Spinal cord (tissue), 10 donors: ENCODE measurements at places on chromosomes 3 and 15.
A peak's percentile ranks its signal among the peaks of the same experiment; 100 is the strongest.

GRCh38 chr15:67170143-67170925, 84.1 kb downstream of the AAGAB start:
- no peak for DNase-seq

- no peak for DNase-seq
These were observed 25.6 kb upstream of the TEX9 start for GRCh38 chr15:56339594-56339993.

- DNase-seq: peak; percentile 82
These were observed 166.6 kb upstream of the BHLHE40 start for GRCh38 chr3:4812591-4812990.

DNA sequence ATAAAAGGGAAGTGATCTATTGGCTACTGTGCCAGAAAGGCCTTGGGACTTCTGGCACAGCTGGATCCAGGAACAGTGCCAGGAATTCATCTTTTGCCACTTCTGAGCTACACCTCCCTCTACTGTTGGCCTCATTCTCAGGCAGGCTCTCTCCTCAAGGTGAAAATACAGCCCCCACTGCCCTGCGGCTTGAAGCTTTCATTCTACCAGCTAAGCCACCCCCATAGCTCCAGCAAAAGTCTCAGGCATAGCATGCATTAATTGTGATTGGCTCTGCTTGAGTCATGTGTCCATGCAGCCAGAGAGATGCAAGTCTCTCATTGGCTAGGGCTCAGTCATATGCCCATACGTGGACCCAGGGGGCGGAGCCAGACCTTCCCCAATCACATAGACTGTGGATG, 142.4 kb downstream of the TPRA1 start:
- DNase-seq: no peak

GRCh38 chr15:76962337-76963013, 30.9 kb downstream of the RCN2 start:
- no peak for DNase-seq

DNA sequence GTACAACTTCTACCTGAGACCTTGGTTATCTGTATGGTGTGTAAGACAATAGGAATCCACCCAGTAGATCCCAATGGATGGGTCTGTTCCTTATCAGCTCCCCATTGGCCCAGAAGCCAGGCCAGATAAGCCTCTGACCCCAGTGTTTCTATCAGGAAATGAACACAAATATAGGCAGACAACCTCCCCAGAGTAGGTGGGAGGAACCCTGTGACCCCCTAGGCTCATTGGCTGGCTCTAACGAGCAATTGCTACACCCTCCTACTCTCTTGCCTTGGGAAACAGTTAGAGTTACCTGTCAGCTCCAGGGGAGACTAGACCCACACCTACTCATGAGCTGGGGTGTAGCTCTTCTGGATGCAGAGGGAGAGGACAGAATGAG, 299.9 kb downstream of the UACA start:
- DNase-seq: no peak

DNA sequence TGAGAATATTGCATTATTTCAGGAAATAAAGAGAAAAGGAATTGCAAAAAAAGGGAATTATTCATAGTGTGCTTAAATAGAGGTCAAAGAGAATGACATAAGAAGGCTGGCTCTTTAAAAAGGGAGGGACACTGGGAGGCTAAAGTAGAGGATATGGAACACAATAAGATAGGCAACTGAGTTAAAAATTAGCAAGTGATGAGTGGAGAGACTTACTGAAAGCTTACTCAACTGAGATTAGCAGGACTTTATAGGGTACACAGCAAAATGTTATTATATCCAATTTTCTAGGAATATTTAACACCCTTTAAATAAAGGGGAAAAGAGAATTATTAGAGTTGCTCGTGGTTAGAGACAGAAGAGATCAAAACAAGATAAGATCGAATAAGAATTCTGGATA, 375.2 kb downstream of the LSAMP start:
- DNase-seq: no peak

DNA sequence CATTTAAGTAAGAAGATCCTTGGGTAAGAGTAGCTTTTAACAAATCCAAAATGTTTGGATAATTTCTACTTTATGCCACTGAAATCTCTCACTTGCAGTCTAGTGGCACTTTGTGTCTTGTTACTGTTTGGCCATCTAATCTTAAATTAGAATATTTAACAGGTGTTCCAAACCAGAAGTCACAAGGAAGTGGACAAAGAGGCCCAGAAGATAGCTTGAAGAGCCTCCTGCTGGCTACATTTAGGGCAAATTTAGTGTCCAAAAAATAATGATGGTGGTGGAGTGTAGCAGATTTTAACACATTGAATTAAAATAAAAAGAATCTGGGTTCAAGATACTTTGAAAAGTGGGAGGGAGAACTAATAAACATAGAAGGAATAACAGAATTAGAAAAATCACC, 172.2 kb downstream of the GHSR start:
- DNase-seq: no peak
